ENCODE measurements at places on chromosomes 1 and 21. TPM values are rescaled to one million over a fixed set of nuclear protein-coding genes. Genes with fewer than 3 reads are reported as not detected.

Gene HSD3B1
- not detected for polyA plus RNA-seq

Gene TMEM63A
- 79.5 TPM for polyA plus RNA-seq

Gene IPO13
- polyA plus RNA-seq, result 7.5 TPM

Gene CCDC17
- polyA plus RNA-seq, result 0.25 TPM

Gene ZNF644
- polyA plus RNA-seq, result 53.2 TPM

Gene OR10Z1
- polyA plus RNA-seq, result not detected

Gene RIPPLY3
- not detected for polyA plus RNA-seq

Gene IQCC
- 2.3 TPM for polyA plus RNA-seq

Gene PLA2G2C
- polyA plus RNA-seq, result not detected

Gene MTARC1
- polyA plus RNA-seq, result not detected

DNA sequence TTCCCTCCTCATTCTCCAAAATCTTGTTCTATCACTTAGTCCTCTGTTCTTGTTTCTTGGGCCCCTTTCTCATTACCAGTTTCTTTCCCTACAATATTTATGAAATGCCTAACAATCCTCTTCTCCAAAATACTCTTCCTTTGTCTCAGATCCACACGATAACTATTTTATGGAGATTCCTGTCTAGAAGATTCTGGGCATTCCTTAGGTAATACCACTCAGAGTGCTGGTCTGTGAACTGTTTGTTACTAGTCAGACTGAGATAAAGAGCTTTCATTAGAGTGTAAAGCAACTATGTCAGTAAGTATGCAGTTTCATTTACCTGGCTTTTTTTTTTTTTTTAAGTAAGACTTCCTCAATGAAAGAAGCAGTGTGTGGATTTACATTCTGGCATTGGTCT is 18.1 kb upstream of the RCOR3 start:
- no peak overlapping the region for H3K4me3 ChIP-seq
- no peaks in the 10 kb centered on the region for H3K27me3 ChIP-seq
- no peaks in the 10 kb centered on the region for H3K36me3 ChIP-seq
- no peaks in the 10 kb centered on the region for H3K4me1 ChIP-seq
- DNase-seq, result no peak

GRCh38 chr1:42748461-42749410 is 8.7 kb upstream of the CLDN19 start:
- H3K4me1 ChIP-seq, result no peaks in the 10 kb centered on the region
- no peak overlapping the region for H3K4me3 ChIP-seq
- peaks cover 39% of the 10 kb centered on the region for H3K36me3 ChIP-seq
- H3K27ac ChIP-seq, result no peak overlapping the region

- H3K36me3 ChIP-seq, result no peaks in the 10 kb centered on the region
- peaks cover 8% of the 10 kb centered on the region for H3K4me1 ChIP-seq
- H3K27me3 ChIP-seq, result peaks cover 22% of the 10 kb centered on the region
- DNase-seq, result no peak
- no peak within 1 kb of the TSS for H3K4me3 ChIP-seq
Measured at GRCh38 chr1:158180741-158181576, at the start of gene CD1D. Gene CD1D (plus strand): TSS chr1:158180895. CDS start chr1:158181102, 207 bp downstream.

- H3K36me3 ChIP-seq, result no peaks in the 10 kb centered on the region
- H3K4me3 ChIP-seq, result no peak overlapping the region
- H3K27ac ChIP-seq, result no peak overlapping the region
- no peaks in the 10 kb centered on the region for H3K27me3 ChIP-seq
- no peaks in the 10 kb centered on the region for H3K4me1 ChIP-seq
Measured at GRCh38 chr1:154837672-154838171, 32.4 kb downstream of the KCNN3 start.

DNA sequence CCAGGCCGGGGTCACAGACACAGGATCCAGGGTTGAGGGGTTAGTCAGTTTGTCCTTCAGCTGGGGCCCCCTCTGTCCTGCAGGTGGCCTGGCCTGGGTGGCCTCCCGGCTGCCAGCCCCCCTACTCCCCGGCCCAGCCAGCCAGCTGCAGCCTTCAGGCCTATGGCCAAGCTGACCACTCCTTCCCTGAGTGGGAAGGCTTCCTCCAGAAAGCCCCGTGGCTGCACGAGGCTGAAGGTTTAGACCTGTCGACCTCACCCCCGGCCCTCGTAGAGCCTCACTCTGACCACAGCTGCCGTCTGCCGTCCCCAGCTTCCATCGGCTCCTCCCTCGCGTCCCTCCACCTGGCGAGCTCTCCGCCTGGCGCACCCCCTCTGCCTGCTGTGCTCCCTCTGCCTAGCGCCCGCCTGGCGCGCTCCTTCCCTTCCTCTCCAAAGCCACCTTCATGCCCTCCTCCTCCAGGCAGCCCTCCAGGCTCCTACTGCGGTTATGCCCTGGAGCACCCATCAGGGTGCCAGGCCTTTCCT is 9.6 kb downstream of the TTLL10 start:
- no peak for DNase-seq
- H3K27me3 ChIP-seq, result no peaks in the 10 kb centered on the region
- H3K4me3 ChIP-seq, result no peak overlapping the region
- no peaks in the 10 kb centered on the region for H3K4me1 ChIP-seq

DNA sequence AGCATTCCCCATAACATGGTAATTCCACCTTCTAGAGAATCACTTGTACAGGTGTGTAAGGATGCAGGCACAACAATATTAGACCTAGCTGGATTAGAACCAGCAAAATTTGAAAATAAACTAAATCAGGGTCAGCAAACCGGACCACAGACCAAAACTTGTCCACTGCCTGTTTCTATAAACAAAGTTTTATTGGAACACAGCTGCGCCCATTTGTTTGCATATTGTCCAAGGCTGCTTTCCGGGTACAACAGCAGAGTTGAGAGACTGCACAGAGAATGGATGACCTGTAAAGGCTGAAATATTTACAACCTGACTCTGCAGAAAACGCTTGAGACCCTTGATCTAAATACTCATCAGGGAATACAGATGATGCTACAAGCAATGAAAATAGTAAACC is 73.6 kb upstream of the SLC45A1 start:
- no peak overlapping the region for H3K27ac ChIP-seq
- H3K36me3 ChIP-seq, result no peaks in the 10 kb centered on the region
- H3K4me1 ChIP-seq, result no peaks in the 10 kb centered on the region
- H3K4me3 ChIP-seq, result no peak overlapping the region

GRCh38 chr1:116262207-116262994 is 110.6 kb upstream of the ATP1A1 start:
- no peaks in the 10 kb centered on the region for H3K4me1 ChIP-seq
- DNase-seq, result no peak
- no peaks in the 10 kb centered on the region for H3K36me3 ChIP-seq
- H3K27me3 ChIP-seq, result no peaks in the 10 kb centered on the region
- H3K27ac ChIP-seq, result no peak overlapping the region

- peaks cover 8% of the 10 kb centered on the region for H3K4me1 ChIP-seq
- no peak for DNase-seq
- H3K27me3 ChIP-seq, result no peaks in the 10 kb centered on the region
- no peak overlapping the region for H3K27ac ChIP-seq
- H3K4me3 ChIP-seq, result no peak overlapping the region
- H3K36me3 ChIP-seq, result no peaks in the 10 kb centered on the region
Measured at GRCh38 chr1:32761253-32761877, 55.8 kb downstream of the YARS1 start.

DNA sequence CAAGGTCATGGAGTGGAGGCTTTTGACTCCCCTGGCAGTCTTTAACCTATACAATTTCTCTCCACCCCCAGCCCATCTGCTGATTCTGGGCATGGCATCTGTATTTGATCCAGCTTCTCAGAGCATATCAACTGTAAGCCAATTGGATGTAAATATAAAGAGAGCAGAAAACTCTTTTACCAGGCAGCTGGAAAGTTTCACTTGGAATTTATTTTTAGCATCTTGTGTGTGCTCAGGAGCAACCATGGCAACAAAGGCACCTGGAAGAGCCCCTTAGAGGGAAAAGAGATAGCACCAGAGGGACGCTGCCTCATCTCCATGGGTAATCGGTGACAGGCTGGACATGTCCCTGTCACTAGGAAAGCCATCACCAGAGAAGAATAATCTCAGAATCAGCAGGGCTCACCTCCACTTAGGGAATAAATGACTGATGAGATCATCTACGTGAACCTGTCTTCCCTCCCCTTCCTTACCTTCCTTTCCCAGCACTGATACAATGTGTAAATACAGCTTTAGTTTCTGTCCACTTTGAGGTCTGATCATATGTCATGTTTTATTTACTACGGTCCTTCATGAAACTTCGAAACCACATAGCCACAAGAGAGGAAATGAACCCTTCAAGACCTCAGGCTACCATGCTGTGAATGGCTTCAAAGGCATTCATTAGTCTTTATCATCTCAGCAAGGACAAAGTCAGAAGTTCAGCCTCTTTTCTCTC is 25.3 kb upstream of the SIPA1L2 start:
- DNase-seq, result no peak
- no peaks in the 10 kb centered on the region for H3K36me3 ChIP-seq
- no peaks in the 10 kb centered on the region for H3K4me1 ChIP-seq

GRCh38 chr1:220875260-220875659 is 4.0 kb upstream of the HLX start:
- peaks cover 9% of the 10 kb centered on the region for H3K27me3 ChIP-seq
- H3K4me3 ChIP-seq, result no peak overlapping the region
- H3K36me3 ChIP-seq, result no peaks in the 10 kb centered on the region
- no peak overlapping the region for H3K27ac ChIP-seq
- H3K4me1 ChIP-seq, result peaks cover 18% of the 10 kb centered on the region

DNA sequence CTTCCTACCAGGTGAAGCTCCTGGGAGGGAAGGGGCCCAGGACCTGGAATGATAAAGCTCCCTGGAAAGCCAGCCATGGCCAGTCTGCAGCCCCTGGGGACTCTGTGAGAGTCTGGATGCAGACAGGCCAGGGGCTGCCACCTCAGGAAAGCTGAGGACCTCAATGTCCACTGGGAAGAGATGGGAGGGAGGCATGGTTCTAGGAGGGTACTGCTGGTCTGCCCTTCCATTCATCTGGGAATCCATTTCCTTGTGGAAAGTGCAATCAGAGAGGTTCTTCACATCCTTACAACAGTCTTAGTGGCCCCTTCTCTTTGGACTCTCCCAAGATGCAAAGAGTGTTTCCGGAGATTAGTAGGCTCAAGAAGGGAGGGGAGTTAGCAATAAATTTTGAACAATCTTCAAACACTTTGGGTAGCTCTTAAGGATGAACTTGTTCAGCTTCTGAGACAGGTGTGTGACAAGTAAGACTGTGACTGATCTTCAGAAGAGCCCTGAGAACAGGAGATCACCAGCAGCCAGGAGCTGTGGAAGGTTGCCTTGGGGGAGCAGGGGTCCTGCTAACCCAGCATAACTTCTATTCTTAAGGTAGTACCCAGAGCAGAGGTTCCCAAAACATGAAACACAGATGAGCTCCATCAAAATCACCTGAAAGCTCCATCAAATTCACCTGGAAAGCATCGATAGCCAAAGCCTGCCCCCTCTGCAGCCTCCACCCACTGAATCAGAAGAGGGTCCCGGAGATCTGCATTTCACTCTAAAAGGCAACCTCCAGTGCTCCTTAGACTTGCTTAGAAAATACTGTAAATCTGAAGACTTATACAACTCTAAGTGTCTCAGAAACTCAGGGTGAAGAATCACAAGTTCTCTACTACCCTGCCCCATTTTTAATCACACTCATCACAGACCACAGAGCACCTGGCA is 616 bp upstream of the LAX1 start:
- H3K4me3 ChIP-seq, result peak overlapping the region; percentile 87
- H3K4me1 ChIP-seq, result peaks cover 55% of the 10 kb centered on the region
- H3K36me3 ChIP-seq, result peaks cover 5% of the 10 kb centered on the region

GRCh38 chr1:185155600-185156287 is 1.0 kb downstream of the TRMT1L start:
- peak; percentile 42 for DNase-seq
- peaks cover 30% of the 10 kb centered on the region for H3K4me1 ChIP-seq
- H3K27me3 ChIP-seq, result no peaks in the 10 kb centered on the region
- H3K4me3 ChIP-seq, result peak overlapping the region; percentile 88

DNA sequence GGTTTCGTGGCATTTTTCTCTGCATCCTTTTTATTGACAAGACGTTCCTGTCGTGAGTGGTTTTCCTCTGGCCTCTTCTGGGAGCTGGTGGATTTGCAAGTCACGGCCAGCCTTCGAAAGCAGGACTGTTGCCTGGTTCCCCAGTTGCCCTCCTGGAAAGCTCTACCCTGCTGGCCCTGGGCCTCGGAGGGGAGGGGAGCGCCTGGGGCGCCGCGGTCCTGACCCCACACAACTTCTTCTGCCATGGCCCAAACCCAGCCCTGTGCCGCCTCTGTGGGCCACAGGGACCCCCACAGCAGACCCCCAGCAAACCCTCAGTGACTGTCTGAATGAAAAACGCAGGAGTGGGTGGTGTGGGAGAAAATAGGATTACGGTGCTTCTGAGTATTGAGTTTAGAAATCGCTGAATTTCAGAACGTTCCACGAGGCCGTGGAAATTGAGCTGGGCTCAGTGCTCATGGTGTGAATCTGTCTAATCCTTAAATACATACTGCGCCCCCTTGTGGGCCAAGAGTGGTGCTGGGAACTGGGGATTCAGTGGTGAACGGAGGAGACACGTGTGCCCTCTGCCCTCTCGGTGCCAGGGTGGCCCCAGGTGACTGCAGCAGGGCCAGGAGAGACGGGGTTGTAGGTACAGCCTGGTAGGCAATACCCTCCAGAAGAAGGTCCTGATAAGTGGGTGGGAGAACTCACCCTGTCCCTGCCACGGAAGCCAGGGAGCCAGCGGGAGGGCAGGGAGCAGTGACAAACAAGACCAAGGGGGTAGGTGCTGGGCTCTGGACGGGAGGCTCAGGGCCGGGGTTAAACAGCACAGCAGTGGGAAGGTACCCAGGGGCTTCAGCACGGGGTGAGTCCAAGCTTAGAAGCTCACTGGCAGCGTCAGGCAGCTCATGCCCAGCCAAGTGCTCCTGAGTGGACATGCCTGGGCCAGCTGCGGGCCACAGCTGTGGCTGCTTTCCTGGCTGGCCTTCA is 101.2 kb upstream of the COL6A1 start:
- H3K4me1 ChIP-seq, result peaks cover 38% of the 10 kb centered on the region
- no peak overlapping the region for H3K4me3 ChIP-seq
- no peak overlapping the region for H3K27ac ChIP-seq
- H3K36me3 ChIP-seq, result no peaks in the 10 kb centered on the region
- H3K27me3 ChIP-seq, result no peaks in the 10 kb centered on the region

- no peak for DNase-seq
- peak overlapping the region; percentile 85 for H3K27ac ChIP-seq
- H3K27me3 ChIP-seq, result no peaks in the 10 kb centered on the region
- no peaks in the 10 kb centered on the region for H3K36me3 ChIP-seq
- peak overlapping the region; percentile 96 for H3K4me3 ChIP-seq
Measured at GRCh38 chr1:66333466-66334199, 200.3 kb upstream of the SGIP1 start.

DNA sequence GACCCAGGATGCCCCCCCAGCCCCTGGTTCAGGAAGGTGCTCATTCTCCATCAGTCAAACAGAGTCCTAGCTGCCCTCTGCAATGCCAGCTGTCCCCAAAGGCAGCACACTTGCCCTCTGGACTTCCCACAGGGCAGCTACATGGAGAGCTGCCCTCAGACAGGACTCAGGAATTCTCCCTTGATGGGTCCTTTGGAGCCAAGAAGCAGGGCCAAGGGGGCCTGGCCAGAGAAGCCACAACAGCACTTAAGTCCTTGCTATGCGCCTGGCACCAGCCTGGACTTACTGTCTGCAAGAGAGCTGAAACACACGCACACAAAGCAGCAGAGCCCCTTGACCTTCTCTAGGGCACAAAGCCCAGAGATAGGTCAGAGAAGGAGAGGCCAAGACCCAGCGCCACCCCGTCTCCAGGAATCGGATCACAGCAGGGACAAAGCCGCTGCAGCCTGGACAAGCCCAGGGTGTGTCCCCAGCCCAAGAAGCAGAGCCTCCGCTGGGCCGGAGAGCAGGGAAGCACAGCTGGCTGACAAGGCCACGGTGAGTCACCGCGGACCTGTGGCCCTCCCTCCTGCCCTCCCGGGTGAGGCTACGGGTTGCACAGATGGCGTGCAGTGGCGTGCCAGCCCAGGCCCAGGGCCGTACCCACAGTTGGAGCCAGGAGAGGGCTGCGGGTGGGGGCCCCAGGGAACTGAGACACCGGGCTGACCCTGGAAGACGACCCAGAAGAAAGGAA is 1.7 kb downstream of the WNT9A start:
- peaks cover 6% of the 10 kb centered on the region for H3K27me3 ChIP-seq
- no peak overlapping the region for H3K27ac ChIP-seq
- peaks cover 18% of the 10 kb centered on the region for H3K4me1 ChIP-seq
- DNase-seq, result no peak
- no peak overlapping the region for H3K4me3 ChIP-seq

All from CD4-positive, alpha-beta memory T cell (primary cell).